ENCODE measurements at places on chromosomes 11 and 22.

- DNase-seq = no peak
- no peaks in the 10 kb centered on the region for H3K4me1 ChIP-seq
- H3K27ac ChIP-seq = no peak overlapping the region
- no peaks in the 10 kb centered on the region for H3K36me3 ChIP-seq
- peaks cover 9% of the 10 kb centered on the region for H3K27me3 ChIP-seq
Observed at GRCh38 chr11:20005747-20006146, 154.5 kb downstream of the DBX1 start.

- no peak overlapping the region for H3K4me3 ChIP-seq
- peaks cover 8% of the 10 kb centered on the region for H3K27me3 ChIP-seq
- H3K4me1 ChIP-seq = peaks cover 5% of the 10 kb centered on the region
- no peak overlapping the region for H3K27ac ChIP-seq
Observed at GRCh38 chr11:88552379-88553062, 215.0 kb upstream of the CTSC start.

DNA sequence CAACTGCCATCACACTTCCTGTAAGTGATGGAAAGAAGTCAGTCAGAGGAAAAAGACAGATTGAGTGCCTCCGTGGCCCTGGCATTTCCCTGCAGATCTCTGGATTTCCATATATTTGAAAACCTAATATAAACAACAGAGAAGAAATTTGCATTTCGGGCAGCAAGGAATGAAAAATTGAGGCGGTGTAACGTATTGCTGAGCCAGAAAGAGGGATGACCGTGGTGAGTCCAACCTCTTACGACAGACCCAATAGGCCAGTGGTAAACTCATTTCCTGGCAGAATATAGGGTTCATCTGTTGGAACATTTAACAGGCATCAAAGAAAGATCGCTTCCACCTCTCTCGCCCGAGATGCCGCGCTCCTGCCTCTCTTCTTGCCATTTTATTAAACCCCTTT lies 336.5 kb downstream of the MIAT start:
- no peak overlapping the region for H3K27ac ChIP-seq
- H3K4me1 ChIP-seq = no peaks in the 10 kb centered on the region
- DNase-seq = no peak
- peaks cover 4% of the 10 kb centered on the region for H3K27me3 ChIP-seq

DNA sequence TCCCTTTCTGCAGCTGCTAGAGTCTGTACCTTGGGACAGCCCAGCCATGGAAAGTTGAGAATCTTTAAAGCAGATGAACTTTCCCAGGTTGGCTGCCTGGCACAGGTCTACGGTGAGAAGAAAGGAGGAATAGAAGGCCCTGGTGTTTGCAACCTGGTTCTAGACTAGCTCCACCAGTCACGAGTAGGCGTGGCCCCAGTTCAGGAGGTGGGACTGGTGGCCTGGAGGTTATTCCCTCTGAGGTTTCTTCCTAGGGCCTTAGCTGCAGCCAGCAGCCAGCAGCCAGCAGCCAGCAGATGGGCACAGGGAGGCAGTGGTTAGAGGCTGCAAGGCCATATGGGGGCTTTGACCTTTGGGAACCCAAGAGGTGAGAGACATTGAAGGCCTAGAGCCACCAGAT lies 40.9 kb downstream of the PRDM11 start:
- no peaks in the 10 kb centered on the region for H3K27me3 ChIP-seq
- no peak for DNase-seq
- H3K36me3 ChIP-seq = no peaks in the 10 kb centered on the region
- H3K4me1 ChIP-seq = no peaks in the 10 kb centered on the region

DNA sequence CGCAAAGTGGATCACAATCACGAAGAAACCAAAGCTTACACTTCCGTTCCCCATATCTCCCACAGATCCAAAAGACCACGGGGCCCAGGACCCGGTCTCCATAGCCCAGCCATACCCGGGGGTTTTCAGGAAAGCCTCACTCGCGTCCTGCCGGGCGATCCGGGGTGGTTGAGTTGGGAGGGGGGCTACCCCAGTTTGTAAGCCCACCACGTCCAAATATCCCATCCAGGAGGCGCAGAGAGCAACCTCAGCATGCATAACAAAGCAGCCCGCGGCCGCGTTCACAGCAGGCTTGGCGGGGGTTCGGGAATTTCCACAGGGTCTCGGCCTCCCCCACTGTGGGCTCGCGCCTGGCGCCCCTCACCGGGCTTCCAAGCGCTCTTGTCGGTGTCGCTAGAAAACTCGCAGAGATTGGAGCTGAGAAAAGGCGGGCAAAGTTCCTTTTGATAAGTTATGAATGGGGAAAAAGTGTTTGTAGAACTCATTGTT lies 9.5 kb downstream of the SDF2L1 start:
- H3K27ac ChIP-seq = peak overlapping the region; percentile 80
- DNase-seq = no peak
- H3K36me3 ChIP-seq = peaks cover 12% of the 10 kb centered on the region
- no peaks in the 10 kb centered on the region for H3K27me3 ChIP-seq
- H3K4me1 ChIP-seq = peaks cover 33% of the 10 kb centered on the region
- H3K4me3 ChIP-seq = peak overlapping the region; percentile 88
